Activated CD4-positive, alpha-beta T cell treated with anti-CD3 and anti-CD28 coated beads for 48 hours (primary cell): ENCODE measurements at places on chromosomes 11 and 22.

DNA sequence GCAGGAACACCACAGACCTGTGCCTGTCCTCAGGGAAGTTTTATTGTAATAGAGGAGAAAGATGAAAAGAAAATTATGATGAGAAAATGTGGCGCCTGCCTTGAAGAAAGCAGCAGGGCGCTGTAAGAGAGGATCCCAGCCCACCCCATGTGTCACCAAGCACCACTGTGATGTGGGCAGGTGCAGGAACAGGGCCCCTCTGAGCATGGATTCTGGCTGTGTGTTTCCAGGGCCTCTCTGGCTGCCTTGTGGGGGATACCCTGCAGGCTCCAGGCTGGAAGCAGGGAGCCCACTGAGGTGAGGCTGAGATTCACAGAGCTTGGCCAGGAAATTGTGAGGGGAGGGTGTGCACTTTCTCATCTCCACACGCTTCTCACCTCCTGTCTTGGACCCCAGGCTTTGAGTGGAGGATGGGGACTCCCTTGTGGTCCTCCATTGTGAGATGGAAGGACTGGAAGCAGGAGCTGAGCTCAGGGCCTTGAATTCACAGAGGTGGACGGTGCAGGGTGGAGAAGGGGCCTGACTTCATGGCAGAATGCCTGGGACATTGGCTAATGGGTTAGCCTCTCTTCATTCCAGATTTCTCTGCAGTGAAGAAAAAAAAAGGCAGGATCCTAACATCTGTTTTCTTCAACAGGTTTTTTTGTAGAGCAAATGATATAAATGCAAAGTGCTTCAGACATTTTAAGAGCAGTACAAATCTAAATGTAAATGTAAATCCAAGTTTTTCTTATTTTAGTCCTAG, 246.6 kb upstream of the B3GAT1 start:
- no peak for DNase-seq

DNA sequence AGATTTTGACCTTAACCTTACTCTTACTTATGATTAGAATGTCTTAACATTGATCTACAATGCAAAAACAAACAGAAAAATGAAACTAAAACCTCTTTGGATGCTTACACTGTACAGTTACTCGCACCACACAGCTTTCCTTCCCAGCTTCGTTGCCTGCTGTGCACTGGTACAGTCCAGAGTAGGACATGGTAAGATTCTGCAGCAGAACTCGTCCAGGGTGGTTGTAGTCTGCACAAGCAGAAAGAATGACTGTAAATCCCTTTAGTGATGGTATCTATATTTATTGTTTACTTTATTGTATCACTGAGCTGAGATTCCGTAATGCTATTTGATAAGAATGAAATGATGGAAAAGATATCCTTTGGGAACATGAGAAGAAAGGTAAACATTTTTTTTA, 21.0 kb upstream of the HSPA8 start:
- DNase-seq: no peak

GRCh38 chr11:6925636-6926207, 504 bp upstream of the ZNF215 start:
- DNase-seq: no peak

- no peak for DNase-seq
Measured at GRCh38 chr22:48779661-48780596, 1047.7 kb downstream of the BRD1 start.

GRCh38 chr11:114321621-114322257, 25.5 kb downstream of the NNMT start:
- no peak for DNase-seq

GRCh38 chr22:33221568-33221967, 163.4 kb upstream of the SYN3 start:
- DNase-seq: no peak

- DNase-seq: no peak
Measured at GRCh38 chr11:17579451-17579850, 32.4 kb downstream of the OTOG start.

- DNase-seq: no peak
Measured at GRCh38 chr22:39176143-39176713, 23.7 kb upstream of the CBX7 start.

DNA sequence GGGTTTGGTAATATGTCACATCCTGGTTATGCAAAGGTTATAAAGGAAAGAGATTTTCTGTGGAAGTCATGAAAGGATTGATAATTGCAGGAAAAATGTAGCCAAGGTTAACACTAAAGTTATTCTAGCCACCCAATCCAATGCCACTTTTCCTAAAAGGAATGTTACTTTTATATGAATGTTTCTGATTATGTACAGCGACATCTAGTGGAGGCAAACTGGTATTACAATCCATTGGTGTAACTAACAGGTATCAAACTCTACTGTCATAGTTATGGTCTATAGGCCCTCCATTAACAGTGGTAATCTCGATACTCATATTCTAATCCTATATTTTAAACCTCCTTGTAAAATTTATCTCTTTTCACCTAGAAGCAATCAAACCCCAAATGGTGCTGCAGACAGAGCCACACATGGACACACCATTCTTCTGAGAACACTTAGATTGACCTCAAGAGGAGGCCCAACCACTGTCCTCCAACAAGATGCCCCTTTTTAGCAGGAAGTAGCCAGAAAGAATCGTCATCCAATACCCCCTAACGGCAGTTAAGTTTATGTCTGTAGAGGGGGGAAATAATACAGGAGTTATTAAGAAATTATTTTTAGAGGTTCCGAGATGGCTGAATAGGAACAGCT, 74.9 kb upstream of the RAG2 start:
- DNase-seq: no peak

- DNase-seq: no peak
Measured at GRCh38 chr11:16169541-16169940, 186.8 kb downstream of the SOX6 start.

DNA sequence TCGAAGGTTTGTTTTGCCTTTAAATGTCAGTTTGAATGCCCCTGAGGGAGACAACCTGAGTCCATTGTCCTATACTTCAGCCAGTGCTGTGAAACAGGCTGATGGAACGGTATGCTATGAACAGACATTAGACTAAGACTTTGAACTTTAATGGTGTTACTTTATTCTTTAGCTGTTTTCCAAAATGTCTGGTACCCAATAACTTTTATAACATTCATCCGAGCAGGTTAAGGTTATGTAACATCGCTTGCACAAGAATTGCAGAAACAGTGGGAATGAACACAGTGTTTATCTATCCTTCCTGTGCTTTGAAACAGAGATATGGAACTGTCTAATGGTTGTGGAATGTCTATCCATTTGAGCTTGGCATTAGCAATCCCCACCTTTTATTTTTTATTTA, 12.5 kb upstream of the PTS start:
- DNase-seq: no peak

GRCh38 chr11:44468345-44468988, 97.0 kb upstream of the CD82 start:
- DNase-seq: no peak

- no peak for DNase-seq
Measured at GRCh38 chr22:29079218-29079901, 6.5 kb downstream of the KREMEN1 start.

DNA sequence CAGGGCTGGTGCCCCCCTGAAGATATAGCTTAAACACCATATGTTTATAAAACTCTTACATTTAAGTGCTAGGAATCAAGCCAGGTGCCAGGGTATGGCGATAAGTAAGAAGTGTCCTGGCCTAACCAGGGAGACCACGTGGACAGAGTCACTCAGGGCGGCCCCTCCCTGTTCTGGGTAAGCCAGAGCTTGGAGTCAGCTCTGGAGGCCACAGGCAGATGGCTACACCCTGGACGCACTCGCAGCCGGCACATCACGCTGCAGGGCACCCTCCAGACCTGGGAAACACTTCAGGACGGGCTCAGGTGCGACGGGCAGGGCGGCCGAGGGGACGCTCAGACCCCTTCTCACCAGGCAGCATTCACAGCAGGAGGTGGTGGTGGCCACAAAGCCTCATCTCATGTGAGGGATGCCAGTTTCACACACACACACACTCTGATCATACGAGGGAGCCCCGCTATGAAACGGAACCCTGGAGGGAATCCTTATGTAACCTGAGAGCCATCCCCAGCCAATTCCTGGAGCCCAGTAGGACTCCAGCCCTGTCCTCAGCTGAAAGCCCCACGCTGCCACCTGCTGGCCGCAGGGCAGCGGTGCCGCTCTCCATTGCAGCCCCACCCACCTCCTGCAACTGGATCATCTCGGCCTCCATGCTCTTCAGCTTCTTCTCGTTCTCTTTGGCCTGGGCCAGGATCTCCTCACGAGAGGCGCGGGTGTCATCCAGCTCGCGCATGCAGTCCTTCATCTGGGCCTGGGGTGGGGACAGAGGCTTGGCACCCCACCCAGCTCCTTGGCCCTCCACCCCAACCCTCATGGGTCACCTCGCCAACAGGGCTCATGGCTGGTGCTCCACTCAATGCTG, 33.4 kb downstream of the APOL1 start:
- DNase-seq: peak; percentile 85

DNA sequence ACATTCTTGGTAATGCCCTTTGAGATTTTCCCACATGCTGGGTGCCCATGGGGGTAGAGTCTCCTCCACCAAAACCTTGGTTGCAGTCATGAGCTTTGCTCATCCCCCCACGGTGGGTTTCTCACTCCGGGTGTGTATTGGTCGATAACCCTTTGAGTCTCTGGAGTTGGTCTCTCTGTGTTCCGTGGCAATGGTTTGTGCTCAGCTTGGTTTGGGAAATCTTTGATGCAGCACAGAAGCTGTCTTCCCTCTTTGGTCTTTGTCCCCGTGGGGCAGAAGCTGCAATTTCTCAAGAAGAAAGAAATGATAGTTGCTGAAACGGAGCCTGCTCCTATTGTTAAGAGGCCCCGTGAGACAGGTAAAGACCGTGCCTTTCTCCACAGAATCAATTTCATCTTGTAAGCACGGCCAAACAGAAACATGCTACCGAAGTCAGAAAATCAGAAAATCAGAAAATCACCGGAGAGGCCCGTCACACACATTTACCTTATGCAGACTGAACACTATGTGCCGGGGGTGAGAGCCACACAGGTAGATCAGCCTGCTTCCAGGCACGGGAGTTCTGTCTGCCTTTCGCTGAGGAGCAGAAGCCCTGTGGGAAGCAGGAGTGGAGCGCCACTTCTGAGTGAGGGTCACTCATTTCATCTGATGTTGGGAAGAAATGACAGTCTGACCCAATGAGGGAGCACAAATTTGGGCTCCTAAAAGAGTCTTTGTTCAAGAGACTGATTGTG, 186.1 kb downstream of the TBC1D22A start:
- no peak for DNase-seq

GRCh38 chr11:101446238-101446637, 137.6 kb downstream of the TRPC6 start:
- no peak for DNase-seq

GRCh38 chr11:110217223-110217877, 79.1 kb downstream of the RDX start:
- DNase-seq: no peak

DNA sequence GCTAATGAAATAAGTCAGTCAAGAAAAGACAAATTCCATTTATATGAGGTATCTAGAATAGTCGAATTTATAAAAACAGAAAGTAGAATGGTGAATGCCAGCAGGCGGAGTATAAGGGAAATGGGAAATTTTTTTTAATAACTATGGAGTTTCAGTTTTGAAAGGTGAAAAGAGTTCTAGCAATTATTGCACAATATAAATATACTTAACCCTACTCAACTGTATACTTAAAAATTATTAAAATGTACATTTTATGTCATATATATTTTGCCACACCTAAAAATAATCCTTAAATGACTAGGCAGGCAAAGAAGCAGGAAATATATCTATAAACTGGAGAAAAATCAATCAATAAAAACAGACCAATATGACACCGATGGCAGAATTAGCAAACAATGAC, 196.5 kb upstream of the UBASH3B start:
- DNase-seq: no peak

GRCh38 chr22:44665115-44665514, 36.9 kb upstream of the PRR5 start:
- DNase-seq: no peak

GRCh38 chr22:21972293-21972779, 10.3 kb downstream of the TOP3B start:
- DNase-seq: peak; percentile 71

DNA sequence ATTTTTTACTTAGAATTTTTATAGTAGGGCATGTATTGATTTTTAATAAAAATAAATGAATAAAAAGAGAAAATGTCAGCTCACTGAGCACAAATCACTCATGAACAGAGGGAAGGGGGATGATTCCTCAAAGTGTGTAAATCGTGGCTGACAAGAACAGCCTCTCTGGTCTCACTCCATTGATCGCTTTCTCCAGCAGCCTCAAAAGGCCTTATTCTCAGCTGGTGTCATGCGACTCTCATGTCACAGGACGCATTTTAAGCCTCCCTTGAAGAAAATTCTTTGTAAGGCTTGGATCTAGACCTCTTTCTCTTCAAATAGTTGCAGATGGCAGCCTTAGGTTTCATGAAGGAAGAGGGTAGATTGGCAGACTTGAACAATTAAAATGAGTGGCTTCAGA, 33.9 kb upstream of the SLC5A12 start:
- no peak for DNase-seq

DNA sequence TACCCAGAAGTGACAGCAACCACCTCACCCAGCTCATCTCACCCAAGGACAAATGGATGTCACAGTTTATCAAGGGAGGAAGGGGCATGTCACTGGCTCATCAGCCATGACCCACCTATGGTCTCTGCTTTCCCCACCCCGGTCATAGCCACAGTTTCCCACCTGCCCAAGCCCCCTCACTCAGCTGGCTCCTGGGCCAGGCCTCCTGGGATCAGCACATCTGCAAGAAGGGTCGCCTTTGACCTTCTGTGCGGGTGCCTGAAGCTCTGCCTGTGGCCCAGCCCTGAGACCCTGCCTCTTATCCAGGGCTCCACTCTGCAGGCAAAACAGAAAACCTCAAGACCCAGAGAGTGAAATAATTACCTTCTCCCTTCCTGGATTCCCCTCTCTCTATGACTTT, 236.4 kb downstream of the BUD13 start:
- DNase-seq: no peak

GRCh38 chr11:58893899-58894298, 45.4 kb upstream of the GLYATL1 start:
- no peak for DNase-seq

GRCh38 chr22:45927059-45927458, 49.9 kb downstream of the WNT7B start:
- DNase-seq: no peak

- DNase-seq: no peak
Measured at GRCh38 chr11:111582163-111582562, 20.1 kb upstream of the SIK2 start.

DNA sequence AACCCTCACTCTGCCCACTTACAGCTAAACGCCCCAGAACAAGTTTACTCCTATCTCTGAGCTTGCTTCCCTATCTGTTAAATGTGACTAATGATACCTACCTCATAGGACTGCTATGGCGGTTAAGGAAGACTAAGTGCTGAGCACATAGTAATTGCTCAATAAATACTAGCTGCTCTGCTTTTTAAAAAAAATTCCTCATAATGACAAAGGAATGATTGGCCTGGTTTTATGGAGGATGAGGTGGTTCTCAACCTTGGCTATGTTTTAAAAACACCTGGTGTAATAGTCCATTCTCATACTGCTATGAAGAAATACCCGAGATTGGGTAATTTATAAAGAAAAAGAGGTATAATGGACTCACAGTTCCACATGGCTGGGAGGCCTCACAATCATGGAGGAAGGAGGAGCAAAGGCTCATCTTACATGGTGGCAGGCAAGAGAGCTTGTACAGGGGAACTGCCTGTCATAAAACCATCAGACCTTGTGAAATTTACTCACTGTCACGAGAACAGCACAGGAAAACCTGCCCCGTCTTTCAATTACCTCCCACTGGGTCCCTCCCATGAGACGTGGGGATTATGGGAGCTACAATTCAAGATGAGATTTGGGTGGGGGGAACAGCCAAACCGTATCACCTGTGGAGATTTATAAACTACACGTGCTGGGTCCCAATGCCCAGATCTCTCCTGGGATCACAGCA, 127.2 kb upstream of the SYT13 start:
- no peak for DNase-seq

GRCh38 chr11:68819362-68819761, 22.4 kb downstream of the CPT1A start:
- no peak for DNase-seq
